ENCODE measurements at places on chromosomes 7 and 10.
A peak's percentile ranks its signal among the peaks of the same experiment; 100 is the strongest.

DNA sequence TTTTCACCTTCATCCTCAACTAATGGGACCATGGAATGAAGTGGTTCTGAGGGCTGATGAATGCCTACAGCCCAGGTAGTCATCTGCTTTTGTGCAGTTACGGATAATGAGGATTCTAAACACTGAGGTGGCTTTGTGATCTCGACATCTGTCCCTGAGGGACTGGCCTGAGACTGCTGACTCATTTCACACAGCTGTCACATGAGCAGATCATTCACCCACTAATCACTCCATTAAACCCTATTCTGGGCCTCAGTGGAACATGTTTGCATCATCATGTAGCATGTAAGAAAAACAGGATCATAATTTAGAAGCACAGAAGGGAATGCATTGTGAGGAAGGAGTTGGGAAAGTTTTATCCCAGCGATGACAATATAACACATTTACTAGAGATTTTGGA is 79.4 kb upstream of the FEZF1 start:
- no peak for DNase-seq

GRCh38 chr10:6044060-6044459 is 18.1 kb downstream of the IL2RA start:
- DNase-seq: peak; percentile 8

DNA sequence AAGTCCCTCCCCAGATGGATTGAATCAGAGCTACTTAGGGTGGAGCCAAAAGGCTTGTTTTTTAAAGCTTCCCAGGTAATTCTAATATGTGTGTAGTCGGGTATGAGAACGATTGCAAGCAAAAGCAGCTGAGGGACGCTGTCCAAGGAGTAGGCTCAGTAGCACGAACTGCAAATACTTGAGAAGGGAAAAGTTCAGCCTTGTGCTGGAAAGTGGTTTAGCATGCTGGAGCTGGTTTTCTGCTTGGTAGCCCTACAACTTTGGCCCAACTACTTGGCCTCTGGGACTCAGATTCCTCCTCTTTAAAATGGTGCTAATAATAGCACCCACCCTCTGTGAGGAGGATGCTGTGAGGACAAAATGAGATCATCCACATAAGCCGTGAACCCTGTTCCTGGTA is 76.2 kb downstream of the AHR start:
- no peak for DNase-seq

DNA sequence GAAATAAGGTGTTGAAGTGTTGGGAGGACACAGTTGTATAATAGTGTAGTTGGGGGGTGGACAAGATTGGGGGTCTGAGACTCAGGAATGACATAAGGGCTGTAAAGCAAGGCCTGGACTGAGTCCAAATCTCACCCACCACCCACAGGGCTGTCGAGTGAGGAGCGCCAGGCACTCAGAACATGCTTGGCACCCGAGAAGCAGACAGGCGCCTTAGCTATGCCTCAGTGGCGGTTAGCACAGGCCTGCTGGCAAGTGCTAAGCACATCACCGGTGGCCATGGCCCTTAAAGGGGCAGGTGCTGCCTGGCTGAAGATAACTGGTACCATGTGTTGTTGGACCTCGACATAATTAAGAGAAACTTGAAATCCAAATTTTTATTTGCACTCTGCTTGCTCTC is 90.7 kb downstream of the COL13A1 start:
- no peak for DNase-seq

DNA sequence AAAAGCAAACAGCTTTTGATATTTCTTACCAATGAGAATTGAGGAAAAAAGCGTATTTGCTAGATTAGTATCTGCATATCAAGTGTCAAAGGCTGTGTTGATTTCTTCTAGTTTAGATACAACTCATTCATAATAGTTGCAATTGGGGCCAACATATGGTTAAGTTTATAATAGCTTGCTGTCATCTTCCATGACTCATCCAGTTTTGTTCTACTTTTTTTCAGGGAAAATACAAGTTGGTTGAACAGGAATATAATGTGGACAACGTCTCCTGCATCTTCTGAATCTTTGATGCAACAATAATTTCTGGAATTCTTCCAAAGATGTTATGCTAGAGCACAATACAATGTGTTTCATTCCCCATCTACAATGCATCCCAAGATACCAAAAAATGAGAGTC is 182.0 kb downstream of the THSD7A start:
- DNase-seq: no peak

- DNase-seq: peak; percentile 22
Measured at GRCh38 chr10:104259999-104260774, 5.5 kb downstream of the GSTO1 start.

- no peak for DNase-seq
Measured at GRCh38 chr10:90440870-90441269, 417.0 kb downstream of the HTR7 start.

- no peak for DNase-seq
Measured at GRCh38 chr10:14873090-14873760, 5.4 kb upstream of the SUV39H2 start.

GRCh38 chr7:157837047-157837446 is 500.2 kb downstream of the DNAJB6 start:
- no peak for DNase-seq

DNA sequence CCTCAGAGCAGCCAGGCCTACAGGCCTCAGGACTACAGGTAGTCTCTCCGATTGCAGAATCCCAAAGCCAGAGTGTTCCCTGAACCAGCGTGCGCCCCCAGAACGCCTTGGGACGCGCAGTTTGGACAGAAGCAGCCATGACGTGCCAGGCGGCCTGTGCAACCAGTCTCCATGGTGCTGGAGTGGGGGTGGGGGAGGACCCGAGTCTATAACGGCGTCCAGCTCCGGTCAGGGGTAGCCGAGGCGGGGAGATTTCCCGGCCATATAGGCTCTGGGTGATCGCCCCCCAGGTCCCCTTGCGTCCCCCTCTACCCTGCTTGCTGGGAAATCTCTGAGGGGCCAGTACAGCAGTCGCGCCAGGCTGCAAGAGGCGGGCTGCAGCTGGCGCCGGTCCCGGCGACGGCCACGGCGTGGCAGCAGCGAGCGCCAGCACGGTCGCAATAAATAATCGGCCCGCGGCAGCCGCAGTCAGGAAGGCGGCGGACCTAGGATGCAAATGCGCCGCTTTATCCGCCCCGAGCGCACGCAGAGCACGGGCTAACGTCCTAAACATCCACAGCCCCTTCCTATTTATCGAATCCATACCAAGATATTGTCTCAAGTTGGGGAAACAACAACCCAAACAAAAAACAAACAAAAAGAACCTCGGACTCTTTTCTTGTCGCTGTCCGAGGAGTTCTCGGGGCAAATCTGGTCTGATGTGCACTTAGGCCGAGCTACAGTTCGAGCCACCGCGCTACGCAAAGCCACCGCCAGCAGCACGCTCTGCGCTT is 1.6 kb downstream of the HOXA3 start:
- DNase-seq: peak; percentile 76

DNA sequence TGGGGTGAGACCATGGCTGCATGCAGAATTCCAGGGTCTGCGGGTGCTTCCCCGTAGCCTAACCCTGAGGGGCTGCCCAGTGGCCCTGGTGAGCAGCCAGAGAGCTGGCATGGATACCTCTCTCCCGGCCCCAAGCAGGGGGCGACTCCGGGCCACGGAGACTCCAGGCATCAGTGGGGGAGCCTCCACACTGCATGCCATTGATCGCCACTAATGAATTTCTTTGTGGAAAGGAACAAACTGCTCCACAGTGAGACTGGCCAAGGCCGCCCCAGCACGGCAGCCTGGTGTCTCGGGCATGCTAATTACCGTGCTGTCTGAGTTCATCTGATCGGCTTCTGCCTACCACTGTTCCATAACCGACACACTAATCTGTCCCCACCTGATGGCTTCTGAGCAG is 184.4 kb downstream of the GRID1 start:
- no peak for DNase-seq

DNA sequence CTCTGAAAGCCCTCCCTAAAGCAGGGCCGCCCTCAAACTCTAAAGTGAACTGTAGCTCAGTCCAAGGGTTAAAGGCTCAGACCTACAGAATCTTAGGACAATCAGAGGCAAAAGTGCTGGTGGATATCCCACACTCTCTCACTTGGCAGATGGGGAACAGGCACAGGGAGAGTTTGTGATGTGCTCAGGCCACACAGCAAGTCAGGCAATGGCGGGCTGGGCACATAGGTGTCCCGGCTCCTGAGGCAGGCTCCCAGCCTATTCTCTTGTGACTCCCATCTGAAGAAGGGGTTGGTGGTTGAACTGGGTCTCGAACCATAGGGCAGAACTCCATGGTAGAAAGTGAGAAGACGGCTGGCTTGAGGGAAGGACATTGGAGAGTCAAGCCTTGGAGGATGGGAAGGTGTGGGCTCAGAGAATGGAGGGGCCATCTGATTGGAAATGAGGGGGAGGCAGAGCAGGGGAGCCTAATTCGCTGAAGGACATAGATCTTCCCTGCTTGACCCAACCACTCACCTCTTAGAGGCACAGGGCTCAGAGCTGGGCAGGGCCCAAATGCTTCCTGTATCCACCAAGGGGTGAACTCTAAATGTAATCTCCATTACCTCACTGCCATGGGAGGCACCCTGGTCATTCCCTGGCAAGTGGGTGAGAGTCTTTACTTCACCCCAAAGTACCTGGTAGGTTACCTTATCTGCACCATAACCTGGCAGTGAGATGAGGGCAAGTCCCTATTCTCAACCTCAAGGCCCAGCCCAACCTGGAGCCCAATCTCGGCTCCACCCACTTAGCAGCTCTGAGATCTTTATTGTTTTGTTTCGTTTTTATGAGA is 4.9 kb upstream of the ZMIZ1 start:
- DNase-seq: peak; percentile 38

- no peak for DNase-seq
Measured at GRCh38 chr10:102403115-102403514, 7.6 kb downstream of the NFKB2 start.

DNA sequence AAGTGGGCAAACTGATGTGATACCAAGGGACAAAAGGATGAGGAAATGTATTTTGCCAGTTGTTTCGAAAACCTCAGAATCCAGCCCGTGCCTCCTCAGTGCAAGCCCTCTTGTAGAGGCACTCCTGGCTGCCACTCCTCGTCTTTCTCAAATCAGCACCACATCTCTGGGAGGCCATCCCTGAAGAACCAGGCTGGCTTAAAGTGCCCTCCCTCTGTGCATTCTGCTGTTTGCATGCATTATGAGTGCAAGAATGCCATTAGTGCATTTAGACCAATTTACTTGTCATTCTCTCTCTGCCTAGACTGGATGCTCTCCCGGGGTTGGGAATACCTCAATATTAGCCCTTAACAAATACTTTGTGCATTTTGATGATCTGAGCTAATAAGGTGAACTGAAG is 19.9 kb upstream of the FAM180A start:
- DNase-seq: no peak

- DNase-seq: no peak
Measured at GRCh38 chr10:130377986-130378540, 241.9 kb downstream of the GLRX3 start.

GRCh38 chr7:113480537-113480936 is 362.2 kb upstream of the SMIM30 start:
- no peak for DNase-seq

DNA sequence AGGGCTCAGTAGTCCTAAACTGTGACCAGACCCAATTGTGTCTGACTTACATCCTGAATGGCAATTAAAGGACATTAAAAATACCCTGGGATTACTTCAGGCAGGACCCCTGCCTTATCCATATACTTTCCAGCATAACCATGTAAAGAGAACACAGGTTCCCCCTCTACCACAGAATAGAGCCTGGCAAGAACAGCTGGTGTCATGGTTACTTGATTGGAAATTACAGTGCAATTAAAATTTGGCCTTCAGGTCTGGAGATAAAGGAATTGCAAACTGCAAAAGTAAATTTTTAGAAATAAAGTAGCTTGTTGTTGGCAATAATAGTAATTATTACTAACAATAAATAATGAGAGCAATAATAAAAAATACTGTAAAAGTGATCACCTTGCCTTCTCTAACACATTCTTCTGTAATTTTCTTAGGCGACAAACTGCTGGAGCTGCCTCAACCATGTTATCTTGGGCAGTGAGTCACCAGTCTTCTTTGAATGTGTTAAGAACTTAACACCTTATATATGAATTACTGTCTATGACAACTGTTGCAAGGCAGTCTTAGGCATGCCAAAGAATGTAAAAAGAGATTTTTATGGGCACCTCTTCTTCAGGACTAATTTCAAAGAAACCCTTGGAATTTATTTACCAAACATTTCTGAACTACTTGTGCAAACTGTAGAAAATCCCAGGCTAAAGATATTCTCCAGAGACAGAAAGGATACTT is 53.7 kb downstream of the HIBADH start:
- DNase-seq: no peak

- DNase-seq: peak; percentile 92
Measured at GRCh38 chr10:110007701-110008517, at the start of gene ADD3. TSS of gene ADD3 (plus strand) at chr10:110007984. CDS start at chr10:110100654, 92,670 bp downstream.

DNA sequence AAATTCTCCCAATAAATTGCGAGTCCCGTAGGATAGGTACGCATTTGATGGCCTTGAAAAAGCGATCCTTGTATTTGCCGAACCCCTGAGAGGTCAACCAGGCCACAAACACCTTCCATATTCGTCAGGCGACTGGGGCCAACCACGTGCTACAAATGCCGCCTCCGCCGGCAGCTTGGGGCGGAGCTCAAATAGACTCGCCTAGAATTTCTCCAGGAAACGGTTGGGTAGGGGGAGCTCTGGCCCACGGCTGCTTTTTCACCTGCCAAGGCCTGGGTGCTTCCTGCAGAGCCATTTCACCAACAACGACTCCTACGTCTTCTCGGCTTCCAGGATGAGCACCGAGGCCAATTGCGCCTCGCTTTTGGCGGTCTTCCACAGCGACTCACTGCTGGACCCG is 53.4 kb upstream of the KIF5B start:
- no peak for DNase-seq

DNA sequence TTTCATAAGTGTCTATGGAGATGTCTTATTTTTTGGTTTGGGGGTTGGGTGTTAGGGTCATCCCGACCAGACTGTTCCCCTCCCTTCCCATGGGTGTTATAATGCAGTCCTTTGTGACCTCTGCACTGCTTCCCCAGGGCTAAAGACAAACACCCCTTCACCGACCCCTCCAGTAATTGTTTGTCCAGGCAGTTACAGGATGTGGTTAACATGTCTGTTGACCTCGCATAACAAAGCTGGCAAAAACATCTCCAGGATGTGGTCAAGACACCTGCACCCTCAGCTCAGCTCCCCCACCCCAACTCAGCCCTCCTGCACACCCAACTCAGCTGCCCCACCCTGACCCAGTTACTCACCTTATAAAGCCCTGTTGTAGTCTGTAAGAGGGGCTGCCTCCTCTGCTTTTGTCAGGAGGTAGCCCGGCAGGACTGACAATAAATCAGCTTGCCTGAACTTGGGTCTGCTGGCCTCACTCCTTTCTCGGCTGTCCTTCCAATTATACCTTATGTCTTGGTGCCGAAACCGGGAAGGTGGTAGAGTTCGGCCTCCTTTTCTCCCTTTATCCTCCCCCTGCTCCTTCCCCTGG is 102.2 kb downstream of the ZNF92 start:
- DNase-seq: peak; percentile 38

- DNase-seq: peak; percentile 59
Measured at GRCh38 chr10:129057856-129058663, 409.0 kb upstream of the MGMT start.

GRCh38 chr7:157717211-157718174 is 380.7 kb downstream of the DNAJB6 start:
- DNase-seq: no peak

DNA sequence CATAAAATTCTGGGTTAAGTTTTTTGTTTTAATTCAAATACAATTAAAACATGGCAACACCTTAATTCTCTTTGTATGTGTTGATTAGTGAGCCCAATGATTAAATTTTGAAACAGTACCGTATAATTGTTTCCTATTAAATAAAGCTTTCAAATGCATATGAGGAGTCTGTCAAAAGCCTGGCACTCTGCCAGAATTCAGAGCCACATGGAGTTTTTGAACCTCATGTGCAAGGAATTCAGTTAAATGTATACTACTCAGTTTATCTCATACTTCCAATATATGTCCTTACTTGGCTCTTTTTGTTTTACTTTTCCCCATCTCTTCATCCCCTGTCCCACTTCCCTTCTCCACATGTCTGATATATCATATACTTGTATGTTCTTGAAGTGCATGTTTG is 165.6 kb upstream of the FAM3C start:
- no peak for DNase-seq
